ENCODE measurements at places on chromosomes 12 and 14.

DNA sequence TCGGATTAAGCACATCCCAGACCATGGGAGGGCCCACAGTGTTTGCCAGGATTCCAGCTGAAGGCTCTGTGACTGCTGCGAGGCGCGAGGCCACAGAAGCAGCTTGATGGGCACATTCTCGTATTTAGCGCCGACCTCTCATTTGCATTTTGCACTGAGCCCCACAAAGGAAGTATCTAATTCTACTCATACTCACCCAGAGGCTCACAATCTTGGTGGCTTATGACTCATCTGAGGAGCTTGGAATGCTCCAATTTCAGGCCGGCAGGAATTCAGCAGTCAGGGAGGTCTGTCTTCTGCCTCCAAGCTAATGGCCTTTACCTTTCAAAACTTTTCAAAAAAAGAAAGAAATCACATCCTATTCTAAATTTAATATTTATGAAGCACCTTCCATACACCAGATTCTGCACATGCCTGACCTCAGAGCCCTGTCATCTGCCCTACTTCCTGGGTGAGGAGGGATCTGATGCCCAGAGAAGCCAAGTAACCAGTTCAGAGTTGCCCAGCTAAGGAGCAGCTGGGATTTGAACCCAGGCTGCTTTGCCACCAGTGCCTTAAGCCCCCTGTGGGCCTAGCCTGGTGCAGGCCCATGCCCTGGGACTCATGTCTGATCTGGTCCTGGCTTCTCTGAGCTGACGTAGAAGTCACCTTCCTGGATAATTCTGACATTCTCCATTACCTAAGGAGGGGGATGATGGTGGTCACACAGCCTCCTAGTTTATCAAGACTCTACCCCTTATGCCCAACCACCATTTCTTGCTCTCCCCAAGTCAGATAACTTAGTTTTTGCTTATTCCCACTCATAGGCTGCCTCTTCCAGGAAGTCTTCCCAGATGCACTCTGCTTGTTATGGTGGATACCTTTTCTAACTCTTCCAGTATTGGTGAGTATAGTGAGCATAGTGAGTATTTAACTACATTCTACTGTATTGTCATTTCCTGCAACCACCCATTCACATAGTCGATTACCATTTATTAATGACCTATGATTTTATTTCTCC, 198.9 kb downstream of the RBM19 start:
- DNase-seq: no peak

- DNase-seq: peak; percentile 55
Observed at GRCh38 chr12:26122681-26123481, 2.0 kb downstream of the BHLHE41 start.

DNA sequence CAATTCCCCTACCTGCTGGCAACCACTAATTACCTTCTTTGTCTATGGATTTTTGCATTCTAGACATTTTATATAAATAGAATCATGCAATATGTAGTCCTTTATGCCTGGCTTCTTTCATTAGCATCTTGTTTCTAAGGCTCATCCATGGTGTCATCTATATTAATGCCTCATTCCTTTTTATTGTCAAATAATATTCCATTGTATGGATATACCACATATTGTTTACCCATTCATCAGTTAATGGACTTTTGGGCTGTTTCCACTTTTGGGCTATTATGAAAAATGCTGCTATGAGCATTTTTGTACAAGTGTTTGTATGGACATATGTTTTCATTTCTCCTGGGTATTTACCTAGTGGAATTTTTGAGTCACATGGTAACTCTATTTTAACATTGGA, 18.0 kb downstream of the CYP46A1 start:
- no peak for DNase-seq

GRCh38 chr12:31528095-31528494, 62.8 kb downstream of the DENND5B start:
- DNase-seq: no peak

GRCh38 chr12:91105807-91106206, 5.5 kb downstream of the LUM start:
- DNase-seq: no peak

- peak; percentile 37 for DNase-seq
Observed at GRCh38 chr12:72271451-72272090, 599 bp upstream of the TRHDE start.

DNA sequence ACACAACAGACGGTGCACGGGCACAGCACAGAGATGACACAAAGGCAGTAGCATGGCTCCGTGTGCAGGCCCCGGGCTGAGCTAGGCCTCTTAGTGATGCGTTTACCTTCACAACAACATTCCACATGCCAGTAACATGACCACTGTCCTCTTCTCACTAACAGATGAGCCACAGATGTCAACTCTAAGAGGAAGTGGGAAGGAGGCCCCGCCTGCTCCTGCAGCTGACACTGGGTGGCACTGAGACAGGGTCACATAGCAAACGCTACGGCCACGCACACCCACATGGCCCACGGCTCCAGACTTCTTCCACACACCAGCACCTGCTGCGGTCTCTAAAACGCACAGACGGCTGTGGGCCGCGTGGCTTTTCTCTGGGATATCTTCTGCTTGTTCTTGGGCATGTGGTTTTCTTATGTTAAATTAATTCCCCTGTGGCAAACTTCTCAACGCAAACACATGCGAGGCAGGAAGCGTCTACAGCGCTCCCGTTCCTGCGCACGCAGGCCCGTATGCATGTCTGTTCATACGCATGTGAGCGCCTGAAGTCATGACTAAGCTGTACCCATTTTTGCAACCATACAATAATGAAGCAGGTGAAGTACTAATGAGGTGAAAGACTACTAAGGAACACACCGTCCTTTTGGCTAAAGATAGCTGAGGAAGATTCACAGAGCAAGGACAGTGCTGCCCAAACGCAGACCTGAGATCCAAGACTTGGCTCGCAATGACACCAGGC, 26.8 kb downstream of the AMN start:
- DNase-seq: no peak

DNA sequence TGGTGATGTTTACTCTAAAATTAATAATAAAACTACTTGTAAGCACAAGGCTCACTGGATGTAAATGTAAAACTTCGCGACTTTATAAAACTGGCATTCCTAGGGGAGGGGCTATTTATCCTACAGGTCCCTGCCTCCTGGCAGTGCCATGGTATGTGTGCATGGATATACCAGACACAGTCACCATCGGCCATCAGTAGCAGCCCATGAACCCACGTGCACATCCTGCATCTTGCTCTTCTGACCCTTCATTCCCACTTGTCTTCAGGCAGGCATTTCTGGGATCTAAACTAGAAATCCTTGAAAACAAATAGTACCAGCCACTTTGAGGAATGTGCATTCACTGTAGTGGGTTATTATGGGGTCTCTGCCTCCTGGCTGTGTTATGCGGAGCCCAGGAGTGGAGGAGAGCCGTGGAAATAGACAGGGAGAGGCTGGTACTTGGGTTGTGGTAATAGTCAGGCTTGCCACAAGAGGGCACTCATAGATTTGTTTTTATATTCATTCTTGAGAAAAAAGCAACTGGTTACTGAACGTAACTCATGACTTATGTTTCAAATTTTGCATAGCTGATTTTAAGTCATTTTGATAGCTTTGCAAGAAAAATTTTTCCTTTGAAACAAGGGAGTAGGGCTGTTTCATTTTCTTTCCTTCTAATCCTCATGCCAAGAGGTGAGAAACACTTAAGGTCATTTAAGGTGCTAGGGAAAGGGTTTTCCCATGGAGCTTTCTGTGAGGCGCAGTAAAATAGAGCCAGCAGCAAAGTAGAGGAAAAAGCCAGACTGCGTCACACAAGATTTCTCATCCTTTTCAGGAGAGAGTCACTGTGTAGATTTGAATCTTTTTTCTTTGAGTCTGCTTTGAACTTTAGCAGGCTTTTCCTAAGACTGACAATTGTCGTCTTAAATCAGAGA, 17.4 kb upstream of the GALNT16 start:
- DNase-seq: no peak

DNA sequence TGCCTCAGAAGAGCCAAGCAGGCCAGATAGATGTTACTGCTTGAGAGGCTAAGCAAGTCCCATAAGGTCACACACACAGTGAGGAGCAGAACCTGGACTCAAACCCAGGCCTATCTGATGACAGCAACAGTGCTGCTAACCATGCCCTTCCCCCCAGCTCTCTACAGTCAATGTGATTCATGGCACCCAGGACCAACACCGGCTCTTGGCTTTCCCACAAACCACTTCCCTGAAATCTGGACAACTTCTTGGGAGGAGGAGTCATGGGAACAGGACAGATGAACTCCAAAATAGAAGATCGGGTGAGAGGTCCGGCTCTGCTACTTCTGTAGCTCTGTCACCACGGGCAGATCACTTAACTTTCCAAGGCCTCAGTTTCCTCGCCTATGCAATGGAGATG, 716 bp upstream of the PTGDR start:
- no peak for DNase-seq

- DNase-seq: no peak
Observed at GRCh38 chr14:94054401-94054800, 26.6 kb downstream of the DDX24 start.

Data from anterior cingulate cortex (tissue), 58 donors.